ENCODE measurements at places on chromosomes 3 and 15.

- DNase-seq: no peak
Measured at GRCh38 chr15:101445562-101446517, 43.7 kb downstream of the PCSK6 start.

- no peak for DNase-seq
Measured at GRCh38 chr3:191020730-191021396, 158.4 kb upstream of the GMNC start.

GRCh38 chr3:193342551-193342950 lies 36.0 kb downstream of the ATP13A5 start:
- no peak for DNase-seq

- DNase-seq: no peak
Measured at GRCh38 chr15:97750060-97750459, 210.4 kb upstream of the ARRDC4 start.

DNA sequence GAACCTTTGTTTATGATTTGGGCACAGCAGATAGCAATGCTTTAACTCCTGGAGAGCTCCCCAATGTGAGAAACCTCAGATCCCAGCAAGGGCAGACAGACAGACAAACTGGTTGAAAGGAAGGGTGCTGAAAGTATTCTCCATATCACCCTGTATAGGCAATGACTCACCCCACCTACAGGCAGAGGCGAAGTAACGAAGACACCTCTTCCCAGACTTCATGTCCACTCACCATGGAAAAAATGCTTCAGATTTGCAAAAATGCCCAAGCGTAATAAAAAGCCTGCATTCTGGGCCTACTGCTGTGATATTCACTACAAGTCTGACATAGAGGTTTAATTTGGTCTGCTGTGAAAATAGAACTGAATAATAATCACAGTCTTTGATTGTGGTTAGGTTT lies 50.5 kb downstream of the THBS1 start:
- DNase-seq: no peak

GRCh38 chr3:134600206-134600605 lies 50.6 kb downstream of the KY start:
- DNase-seq: no peak

DNA sequence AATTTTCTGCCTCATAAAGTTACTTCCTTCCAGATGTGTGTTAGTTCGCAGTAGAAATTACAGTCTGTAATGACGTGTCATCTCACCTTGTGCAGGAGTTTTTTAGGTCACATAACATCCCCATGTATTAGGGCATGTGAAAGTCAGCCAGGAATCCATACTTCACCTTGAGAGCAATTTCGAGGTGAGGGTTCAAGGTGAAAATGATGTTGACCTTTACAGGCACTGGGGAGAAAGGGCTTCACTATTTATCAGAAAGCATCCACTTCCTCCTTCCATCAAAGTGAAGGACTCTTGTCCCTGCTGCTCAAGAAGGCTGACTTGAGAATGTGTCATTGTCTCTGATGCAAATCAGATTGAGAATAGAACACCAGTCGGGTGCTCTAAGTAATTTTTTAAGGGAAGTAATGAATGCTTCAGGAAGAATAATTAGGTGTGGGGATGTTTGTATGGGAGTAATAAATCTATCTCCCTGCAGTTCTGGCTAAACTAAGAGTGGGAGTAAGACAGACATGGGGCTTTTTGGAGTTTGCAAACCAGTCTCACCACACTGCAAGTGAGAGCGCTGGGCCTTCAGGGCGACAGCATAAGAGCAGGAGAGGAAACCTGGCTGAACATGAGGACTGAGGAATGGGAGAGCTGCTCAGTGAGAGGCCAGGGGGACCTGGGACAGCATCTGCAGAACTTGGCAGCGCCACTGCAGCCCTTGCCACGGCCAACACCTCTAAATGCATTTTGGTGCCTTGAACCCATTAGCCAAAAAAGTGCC lies 85.9 kb upstream of the IL12A start:
- DNase-seq: no peak

- no peak for DNase-seq
Measured at GRCh38 chr3:183638101-183638852, 2.9 kb downstream of the KLHL24 start.

Measured in NCI-H1105 (cell line).